ENCODE measurements at places on chromosomes 3 and 15.

DNA sequence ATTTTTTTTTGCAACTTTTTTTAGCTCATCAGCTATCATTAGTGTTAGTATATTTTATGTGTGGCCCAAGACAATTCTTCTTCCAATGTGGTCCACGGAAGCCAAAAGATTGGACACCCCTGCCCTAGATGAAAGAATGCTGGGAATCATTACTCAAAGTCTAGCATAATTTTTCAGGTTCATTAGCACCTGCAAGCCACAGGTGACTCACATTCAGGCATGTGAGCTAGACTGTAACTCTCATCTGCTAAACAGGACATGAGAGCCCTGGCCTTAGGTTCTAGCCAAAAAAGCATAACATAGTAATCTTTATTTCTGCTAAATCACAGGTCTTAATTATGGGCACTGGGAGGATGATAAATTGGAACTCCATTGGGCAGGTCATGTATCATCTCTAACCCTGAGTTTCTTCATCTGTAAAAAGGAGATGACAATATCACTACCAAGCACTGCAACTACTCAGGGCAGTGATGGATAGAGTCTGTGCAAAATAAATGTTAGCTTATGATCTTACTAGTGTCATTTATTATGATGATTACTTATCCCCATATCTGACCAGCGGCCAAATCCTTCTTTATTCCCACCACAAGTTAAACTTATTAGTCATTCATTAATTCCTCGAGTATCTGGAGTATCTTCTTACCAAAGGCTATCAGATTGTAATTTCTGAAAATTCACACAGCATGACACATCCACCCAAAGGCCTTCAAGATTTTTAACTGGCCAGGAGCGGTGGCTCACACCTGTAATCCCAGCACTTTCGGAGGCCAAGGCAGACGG, 125.0 kb downstream of the PLD1 start:
- DNase-seq, result no peak

GRCh38 chr3:193662757-193663322, 69.8 kb downstream of the OPA1 start:
- DNase-seq, result no peak

DNA sequence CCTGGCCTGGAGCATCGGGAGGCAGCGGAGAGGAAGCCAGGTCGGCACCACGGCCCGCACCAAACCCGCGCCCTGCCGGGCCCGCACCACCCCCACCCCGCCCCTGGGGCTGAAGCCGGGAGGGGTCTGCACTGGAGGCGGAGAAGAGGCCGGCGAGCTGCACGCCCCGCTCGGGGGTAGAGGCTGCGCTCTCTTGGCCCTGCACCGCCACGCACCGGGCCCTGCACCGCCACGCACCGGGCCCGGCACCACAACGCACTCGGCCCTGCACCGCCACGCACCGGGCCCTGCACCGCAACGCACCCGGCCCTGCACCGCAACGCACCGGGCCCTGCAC, 41.4 kb downstream of the MUC20 start:
- no peak for DNase-seq

DNA sequence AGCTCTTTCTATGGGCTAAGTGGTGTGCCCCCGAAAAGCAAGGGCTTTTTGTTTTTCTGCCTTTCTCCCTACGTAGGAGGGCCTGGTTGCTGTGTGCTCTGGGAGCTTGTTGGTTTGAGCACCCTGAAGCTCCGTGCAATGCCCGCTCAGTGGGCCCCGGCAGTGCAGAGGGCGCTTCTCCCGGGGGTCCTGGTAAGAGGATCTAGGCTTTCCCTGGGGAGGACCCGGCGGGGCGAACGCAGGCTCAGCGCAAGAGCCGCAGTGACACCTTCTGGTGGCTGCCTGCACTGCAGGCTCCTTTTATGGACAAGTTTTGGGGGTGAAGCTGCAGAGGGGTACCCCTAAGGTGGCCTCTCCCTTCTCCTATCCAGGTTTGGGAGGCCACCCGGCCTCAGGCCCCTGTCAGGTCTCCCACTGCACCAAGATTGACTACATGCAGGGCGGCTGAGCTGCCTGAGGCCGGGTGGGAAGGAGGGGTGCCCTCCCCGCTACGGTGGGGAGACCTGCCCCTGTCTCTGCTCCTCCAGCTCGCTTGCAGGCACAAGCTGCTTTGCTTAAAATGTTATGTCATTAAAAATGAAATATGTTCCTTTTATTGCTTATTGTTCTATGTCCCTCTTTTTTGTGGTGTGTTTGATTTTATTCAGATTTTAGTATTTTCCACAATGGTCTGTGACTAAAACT, 387.9 kb downstream of the GABRG3 start:
- peak; percentile 61 for DNase-seq

GRCh38 chr3:60746695-60747416, 504.4 kb downstream of the FHIT start:
- peak; percentile 64 for DNase-seq

GRCh38 chr15:25178835-25179672, 224.3 kb downstream of the SNRPN start:
- peak; percentile 32 for DNase-seq

- no peak for DNase-seq
Observed at GRCh38 chr3:184771301-184772127, 40.5 kb upstream of the VPS8 start.

DNA sequence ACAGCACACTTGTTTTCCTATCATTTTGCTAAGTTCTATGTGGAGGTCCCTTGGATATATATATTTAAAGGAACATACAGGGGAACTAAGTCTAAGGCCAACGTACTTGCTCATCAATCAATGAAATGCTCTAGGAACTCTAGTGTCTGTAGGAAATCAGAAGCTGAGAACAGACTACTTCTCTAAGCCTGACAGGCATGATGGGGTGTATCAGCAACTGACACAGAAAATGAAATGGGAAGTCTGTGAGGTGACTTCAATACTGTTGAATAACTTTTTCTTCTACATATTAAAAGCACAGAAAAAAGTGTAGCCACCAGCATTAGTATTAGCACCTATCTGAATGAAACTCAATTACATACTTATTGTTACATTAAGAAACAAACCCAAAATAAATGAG, 56.9 kb upstream of the CSPG5 start:
- no peak for DNase-seq

- DNase-seq, result no peak
Observed at GRCh38 chr3:102113421-102114041, 264.2 kb downstream of the NFKBIZ start.

DNA sequence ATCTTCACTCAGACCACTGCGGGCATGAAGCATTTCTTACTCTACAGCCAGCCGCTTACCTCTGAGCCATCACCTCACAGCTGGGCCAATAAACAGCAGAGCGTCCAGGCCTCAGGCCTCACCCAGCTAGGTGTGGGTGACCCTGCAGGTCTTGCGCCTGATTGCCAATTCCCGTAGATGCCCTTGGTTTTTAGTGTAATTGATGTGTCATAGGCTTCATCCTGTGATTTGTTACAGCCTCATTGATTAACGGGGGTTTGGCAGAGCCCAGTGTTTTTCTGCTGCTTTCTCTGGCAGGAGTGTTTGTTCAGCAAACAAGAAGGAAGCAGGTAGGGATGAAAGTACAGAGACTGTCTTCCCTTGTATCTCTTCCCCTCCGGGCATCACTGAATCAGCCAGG, 49.6 kb upstream of the BNIP2 start:
- DNase-seq, result peak; percentile 37

DNA sequence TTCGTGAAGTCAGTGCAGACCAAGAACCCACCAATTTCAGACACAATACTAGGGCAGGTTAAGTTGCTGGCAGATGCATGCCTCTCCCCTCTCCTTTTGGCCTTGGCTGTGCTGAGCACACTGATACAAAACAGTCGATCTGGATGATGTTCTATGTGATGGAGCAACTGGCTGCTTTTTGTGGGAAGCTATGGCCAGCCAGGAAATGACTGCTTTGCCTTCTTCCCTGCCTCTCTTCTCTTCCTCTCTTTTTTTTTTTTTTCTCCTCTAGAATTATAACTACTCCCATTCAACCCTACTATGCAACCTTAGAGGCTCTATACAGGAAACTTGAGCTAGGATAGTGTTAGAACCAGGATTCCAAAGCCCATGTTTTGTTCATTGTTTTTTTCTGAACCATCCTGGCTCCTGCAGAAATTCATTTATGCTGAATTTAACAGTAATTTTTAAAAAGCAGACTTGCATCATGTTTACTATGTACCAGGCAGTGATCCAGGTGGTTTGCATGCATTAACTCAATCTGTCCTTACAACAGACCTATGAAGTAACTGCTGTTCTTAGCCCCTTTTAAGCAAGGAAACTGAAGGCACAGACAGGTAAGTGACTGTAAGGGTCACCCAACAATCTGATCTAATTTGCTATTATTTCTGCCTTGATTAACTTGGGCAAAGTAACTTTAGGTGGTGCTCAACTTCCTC, 62.9 kb downstream of the PLD1 start:
- DNase-seq, result no peak

DNA sequence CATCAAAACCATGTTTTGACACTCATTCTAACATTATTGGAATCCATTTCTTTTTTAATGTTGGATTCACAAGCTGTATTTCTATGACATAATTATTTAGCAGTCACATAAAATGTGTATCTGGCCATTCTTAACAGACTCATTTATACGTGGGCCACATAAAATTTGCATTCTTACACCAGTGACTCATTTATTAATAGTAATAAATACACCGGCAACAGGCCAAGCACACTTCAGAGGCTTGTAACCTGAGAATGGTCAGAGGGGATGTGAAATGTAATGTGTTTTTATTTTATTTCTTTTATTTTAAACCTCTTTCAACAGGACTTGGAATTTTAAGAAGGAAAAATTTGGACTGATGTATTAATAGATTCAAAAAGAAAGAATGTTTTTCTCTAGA, 384.9 kb upstream of the RARB start:
- no peak for DNase-seq

DNA sequence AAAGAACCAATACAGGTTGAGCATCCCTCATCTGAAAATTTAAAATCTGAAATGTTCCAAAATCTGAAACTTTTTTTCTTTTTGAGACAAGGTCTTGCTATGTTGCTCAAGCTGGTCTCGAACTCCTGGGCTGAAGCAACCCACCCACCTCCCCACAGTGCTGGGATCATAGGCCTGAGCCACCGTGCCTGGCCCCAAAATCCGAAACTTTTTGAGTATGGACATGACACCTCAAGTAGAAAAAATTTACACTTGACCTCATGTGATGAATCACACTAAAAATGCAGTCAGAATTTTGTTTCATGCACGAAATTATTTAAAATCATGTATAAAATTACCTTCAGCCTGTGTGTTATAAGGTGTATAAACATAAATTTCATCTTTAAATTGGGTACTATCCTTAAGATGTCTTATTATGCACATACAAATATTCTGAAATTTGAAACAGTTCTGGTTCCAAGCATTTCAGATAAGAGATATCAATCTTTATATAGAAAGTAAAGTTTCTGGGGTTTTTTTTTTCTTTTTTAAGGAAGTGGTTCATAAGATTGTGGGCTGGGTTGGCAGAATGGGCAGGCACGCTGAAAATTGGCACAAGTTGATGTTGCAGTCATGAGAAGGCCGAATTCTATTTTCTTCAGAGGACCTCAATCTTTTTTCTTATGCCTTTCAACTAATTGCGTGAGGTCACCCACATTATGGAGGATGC, 72.5 kb downstream of the SPRED1 start:
- no peak for DNase-seq

Data from islet precursor cell (in vitro differentiated cells).